Stimulated activated CD4-positive, alpha-beta T cell treated with anti-CD3 and anti-CD28 coated beads, Interleukin-15, amount 100 ng/mL, for 1 hour (primary cell): ENCODE measurements at places on chromosomes 3 and 15.

- no peak for DNase-seq
These were observed 50.8 kb upstream of the SMAD6 start for GRCh38 chr15:66651198-66651597.

DNA sequence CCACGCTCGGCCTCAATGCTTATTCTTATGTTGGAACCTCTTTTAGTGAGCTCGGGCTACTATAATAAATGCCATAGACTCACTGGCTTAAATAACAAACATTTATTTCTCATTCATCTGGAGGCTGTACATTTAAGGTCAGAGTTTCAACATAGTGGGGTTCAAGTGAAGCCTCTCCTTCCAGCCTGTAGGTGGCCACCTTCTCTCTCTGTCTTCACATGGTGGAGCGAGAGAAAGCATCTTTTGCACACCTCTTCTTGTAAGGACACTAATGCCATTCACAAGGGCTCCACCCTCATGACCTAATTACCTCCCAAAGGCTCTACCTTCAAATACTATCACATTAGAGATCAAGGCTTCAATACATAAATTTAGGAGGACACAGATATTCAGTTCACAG is 520.3 kb upstream of the EPHA6 start:
- no peak for DNase-seq

- no peak for DNase-seq
These were observed 9.2 kb upstream of the ITGA11 start for GRCh38 chr15:68441045-68441743.

DNA sequence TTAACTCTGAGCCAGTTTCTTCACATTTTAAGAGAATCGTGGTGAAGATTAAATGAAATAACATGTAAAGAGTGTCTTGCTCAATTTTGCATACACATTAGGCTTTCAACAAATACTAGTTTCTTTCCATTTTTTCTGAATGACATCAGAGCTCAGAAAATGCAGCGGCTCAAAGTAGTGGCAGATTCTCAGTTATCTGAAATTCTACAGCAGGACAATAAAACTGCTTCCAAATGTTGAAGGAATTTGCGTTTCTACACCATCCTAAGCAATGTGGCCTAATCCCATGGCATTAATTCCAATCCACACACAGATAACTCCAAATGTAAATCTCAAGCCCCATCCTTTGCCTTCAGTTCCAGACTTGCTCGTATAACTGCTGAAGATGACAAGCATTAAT is 115.8 kb downstream of the PLCH1 start:
- no peak for DNase-seq

DNA sequence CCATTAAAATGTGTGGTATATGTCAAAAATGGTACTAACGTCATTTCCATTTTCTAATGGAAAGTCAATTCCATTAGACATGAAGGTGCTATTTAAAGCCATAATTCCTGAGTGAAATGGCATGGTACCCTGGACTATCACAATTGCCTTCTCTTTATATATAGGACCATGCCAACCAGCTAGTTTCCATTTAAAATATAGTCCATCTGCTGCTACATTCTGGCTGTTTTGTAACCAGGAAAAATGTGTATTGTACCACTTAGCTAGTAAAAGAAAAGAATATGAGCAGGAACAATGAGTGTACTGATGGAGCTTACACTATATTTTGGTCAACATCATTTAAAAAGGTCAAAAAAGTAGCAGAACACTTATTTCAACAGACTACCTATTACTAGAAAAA is 30.4 kb upstream of the HDC start:
- DNase-seq, result no peak

- no peak for DNase-seq
These were observed 44.0 kb downstream of the LPP start for GRCh38 chr3:188198001-188198400.

GRCh38 chr15:44722011-44722410 is 10.7 kb downstream of the B2M start:
- DNase-seq, result no peak

- no peak for DNase-seq
These were observed 41.9 kb upstream of the CD200R1L start for GRCh38 chr3:112888381-112889085.

GRCh38 chr3:17430582-17430981 is 311.8 kb downstream of the TBC1D5 start:
- DNase-seq, result no peak
